ENCODE measurements at places on chromosomes 3 and 15. TPM values are rescaled to one million over a fixed set of nuclear protein-coding genes. Genes with fewer than 3 reads are reported as not detected.

TEX55 gene
- total RNA-seq, result not detected

INSYN1 gene
- total RNA-seq, result 2.5 TPM

GRCh38 chr3:10933470-10933804 lies 59.1 kb upstream of the SLC6A1 start:
- no peak for DNase-seq

DNA sequence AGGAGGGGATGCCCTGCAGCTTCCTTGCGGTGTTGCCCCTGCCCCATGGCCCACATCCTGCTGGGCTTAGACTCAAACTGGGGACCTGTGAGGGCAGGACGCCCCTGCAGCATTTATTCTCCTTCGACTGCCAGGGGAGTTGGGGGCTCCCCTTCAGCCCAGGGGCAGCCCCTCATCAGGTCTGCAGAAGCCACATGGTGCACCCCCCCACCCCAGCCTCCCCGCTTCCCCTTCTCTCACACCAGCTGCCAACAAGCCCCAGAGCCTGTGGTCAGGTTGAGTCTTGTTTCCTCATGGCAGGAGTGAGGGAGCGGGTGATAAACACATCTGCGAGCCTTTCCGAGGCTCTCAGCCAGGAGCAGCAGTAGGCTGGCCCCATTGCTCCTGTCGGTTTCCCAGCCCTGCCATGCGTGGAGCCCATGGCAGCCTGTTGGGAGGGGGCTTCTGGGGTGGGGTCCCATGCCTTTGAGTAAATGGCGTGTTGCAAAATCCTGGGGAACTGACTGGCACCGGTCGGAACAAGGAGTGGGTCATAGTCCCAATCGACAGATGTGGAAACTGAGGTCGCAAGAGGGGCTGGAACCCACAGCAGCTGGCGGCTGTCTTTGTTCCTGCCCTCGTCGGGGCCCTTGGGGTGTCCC lies 27.8 kb downstream of the WNT7A start:
- no peak for DNase-seq

- DNase-seq, result no peak
These were observed 42.3 kb downstream of the TP63 start for GRCh38 chr3:189673535-189673934.

DNA sequence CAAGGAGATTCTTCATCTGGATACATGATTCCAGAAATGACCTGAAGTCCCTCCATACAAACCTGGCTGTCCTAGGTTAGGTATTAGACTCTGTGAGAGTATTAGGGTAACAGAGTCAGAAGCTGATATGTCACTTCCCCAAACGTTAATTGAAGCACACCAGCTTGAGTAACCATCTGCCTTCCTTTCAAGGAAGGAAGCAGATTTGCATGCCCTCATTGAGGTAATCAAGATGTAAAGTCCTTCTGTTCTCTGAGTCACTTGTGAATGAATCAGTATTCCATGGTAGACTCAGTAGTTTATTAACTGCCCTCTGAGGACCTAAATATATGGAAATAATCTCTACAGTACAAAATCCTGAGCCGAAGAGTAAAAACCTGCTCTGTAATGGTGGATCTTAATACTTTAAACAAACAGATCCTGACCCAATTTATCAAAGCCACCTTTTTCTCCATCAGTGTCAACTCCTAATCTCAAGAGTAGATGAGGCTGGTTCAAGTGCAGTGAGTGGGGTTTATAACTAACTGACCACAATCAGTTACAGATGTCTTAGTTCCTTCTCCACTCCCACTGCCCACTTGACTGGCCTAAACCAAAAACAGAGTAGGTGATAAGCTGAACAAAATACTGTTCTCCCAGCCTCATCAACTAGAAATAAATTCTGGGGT lies 246.2 kb upstream of the CHRM5 start:
- no peak for DNase-seq
